EL (cell line): ENCODE measurements at places on chromosomes 5 and 9.

GRCh38 chr9:95040106-95040505, 277.4 kb downstream of the FANCC start:
- no peak for DNase-seq

GRCh38 chr5:4007001-4007400, 411.4 kb downstream of the IRX1 start:
- DNase-seq, result no peak

DNA sequence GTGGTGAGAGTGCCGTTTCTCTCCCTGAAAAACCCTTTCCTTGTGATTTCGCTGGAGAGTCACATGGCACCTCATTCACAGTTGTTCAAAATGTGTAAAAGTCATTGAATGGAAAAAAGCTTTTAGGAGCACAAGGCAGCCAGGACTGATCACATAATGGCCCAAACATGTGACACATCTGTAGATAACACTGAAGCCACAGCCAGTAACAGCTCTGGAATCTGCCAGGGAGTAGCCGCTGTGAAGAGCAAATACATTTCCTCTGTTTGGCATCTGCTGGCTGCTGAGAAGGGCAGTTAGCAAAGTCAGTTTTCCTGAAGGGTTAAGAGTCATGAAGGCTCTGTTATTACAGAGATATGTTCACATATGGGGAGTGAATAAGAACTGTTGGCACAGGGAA, 271.8 kb downstream of the NNT start:
- peak; percentile 51 for DNase-seq

DNA sequence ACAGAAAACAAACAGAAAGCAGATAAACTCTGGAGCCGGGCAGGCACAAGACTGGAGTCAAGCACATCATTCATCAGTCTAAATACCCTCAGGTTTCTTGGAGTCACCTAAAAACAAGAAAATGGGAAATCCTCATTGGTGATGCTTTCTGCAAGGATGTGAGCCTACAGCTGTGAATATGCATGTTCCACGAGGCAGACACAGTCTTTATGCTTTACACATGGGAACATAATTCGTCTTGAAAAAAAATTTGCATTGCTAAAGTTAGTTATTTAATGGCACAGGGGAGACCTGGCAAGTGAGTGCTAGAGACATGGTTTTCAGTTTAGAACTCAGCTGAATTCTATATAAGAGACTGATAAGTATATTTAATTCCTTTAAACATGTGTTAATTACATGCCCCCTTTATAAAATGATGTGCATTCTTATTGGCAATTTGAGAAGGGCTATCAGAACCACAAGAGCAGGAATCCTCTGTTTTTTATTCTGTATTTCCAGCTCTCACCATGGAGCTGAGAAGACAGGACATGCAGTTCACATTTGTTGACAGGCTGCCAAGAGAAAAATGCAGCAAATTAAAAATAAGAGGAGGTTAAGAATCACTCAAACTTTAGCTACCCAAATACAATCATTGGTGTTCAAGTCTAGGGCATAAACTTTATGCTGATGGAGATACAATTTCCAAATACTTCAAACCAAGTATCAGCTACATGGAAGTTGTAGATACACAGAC, 438.0 kb upstream of the MPDZ start:
- peak; percentile 20 for DNase-seq

DNA sequence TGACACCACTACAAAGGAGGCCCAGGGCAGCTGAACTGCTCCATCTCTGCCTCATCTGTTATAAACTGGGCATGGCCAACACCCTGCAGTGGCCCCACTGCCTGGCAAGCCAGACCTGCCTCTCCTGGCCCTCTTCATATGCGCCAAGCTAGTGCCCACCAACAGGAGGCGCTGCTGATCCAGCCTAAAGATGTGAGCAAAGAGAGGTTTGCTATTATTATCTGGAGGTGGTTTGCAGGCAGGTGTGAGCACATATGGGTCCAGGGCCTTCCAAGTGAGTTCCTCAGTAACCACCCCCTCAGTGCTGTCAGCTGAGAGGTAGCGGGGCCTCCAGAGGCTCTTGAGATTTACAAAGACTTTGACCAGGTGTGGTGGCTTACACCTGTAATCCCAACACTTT, 232.2 kb downstream of the SYK start:
- peak; percentile 21 for DNase-seq

DNA sequence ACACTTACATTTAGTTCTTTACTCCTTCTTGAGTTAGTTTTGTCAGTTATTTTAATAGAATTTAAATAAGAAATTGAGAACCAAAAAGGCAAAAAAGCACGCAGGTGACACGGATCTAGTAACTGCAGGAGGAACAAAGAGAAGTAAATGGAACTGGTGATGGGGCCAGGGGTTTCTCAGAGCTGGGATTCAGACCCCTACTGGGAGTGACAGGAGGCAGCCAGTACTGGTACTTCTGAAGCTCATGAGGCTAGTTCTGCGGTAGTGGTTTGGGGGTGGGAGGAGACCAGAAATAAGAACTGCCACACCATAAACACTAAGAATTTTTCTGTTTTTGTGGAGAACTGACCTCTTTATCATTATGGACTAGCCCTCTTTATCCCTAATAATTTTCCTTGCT, 48.2 kb downstream of the OXCT1 start:
- DNase-seq, result no peak

- DNase-seq, result no peak
Observed at GRCh38 chr9:18861609-18862544, 171.1 kb downstream of the SAXO1 start.

DNA sequence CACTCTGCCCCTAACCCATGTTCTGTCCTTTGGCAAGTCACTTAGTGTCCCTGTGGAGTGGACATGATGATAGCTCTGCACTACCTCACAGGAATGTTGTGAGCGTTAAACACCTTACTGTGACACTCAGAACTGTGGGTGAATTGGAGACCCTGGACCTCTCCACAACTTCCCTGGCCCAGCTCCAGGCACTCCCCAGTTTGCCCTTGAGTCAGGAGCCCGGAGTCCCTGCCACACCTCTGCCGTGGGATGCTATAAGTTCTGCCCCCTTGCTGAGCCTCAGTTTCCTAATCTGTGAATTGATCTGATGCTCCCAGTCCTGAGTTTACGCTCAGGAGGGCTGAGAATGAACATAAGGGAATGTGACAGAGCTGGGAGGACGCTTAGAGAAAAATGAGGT, 34.4 kb downstream of the GSN start:
- DNase-seq, result no peak

DNA sequence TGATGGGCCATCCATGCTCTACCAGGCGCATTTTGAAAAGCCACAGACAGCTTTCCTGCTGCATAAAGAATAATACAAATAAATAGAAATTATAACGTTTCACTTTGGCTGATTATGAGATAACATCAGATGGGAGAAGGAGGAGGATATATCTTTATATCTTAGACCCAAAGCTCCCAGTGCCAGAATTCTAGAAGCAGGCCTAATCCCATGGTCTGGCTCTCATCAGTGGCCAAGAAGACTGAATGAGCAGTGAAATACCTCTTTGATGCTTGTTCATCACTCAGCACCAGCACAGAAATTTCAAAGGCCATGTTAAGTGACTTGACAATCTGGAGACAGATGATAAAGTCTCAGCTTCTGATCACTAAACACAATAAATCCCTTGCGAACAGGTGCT, 107.6 kb downstream of the PPP2R2B start:
- DNase-seq, result no peak

DNA sequence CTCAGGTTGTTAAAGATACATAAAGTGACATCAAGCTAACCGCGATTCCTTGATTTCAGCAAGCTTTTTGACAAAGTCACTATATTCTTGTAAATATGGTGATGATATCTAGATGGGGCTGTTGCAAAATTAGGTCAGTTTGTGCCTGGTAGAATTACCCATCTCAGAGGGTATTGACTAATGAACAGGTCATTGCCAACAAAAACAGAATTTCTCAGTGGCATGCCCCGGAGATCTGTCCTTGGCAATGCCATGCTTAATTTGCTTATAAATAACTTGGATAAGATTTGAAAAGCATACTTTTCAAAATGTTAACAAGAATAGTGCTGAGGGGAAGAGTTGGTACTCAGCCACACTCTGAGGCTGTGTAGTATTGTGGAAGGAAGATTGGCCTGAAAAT, 783.3 kb upstream of the SEMA6A start:
- no peak for DNase-seq

- DNase-seq, result no peak
Observed at GRCh38 chr5:10445352-10445751, 3.7 kb downstream of the ROPN1L start.

- no peak for DNase-seq
Observed at GRCh38 chr5:15376803-15377202, 123.2 kb upstream of the FBXL7 start.

DNA sequence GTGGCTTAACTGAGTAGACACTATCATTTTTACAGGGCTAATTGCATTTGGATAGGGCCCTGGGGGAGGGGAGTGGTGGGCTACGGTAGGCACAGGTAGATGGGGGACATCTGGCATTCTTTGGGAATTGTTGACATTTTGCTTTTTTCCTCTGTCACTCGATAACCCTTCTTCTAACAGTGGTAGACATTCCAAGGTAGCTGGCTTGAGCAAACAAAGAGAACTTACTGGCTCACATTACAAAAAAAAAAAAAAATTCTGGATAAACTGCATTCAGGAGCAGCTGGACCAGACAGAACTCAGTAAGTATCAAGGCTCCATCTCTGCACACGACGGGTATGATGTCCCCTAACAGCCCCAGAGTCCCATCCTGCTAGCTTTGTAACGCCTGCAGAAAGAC, 585.2 kb downstream of the ZNF608 start:
- no peak for DNase-seq

- DNase-seq, result no peak
Observed at GRCh38 chr5:87746341-87746740, 333.6 kb upstream of the CCNH start.

GRCh38 chr5:142202282-142202681, 93.7 kb downstream of the NDFIP1 start:
- DNase-seq, result peak; percentile 84

- peak; percentile 66 for DNase-seq
Observed at GRCh38 chr9:6552033-6552432, 93.5 kb downstream of the GLDC start.

DNA sequence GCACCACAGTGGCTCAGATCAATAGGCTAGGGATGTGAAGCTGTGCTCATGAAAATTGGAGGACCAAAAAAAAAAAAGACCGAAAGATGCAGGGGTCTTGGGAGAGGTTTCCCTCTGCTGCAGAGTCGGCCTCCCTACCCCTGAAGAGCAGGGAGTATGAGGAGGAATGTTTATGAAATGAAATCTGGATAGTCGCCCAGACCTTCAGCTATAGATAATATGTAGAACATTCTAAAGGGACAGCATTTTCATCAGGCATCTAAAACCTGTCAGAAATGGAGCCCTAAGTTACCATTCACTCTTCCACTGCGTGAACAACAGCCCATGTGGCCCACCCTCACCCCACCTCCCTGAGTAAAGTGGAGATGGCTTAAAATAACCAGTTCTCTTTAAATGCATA, 122.9 kb downstream of the TMEM174 start:
- DNase-seq, result no peak

- no peak for DNase-seq
Observed at GRCh38 chr9:131259916-131260597, 16.3 kb downstream of the FAM78A start.

- DNase-seq, result no peak
Observed at GRCh38 chr9:89745601-89746376, 141.0 kb downstream of the GADD45G start.

- peak; percentile 29 for DNase-seq
Observed at GRCh38 chr5:92332039-92332438, 948.9 kb upstream of the ARRDC3 start.

GRCh38 chr5:169768416-169768815, 131.3 kb downstream of the DOCK2 start:
- DNase-seq, result no peak

GRCh38 chr5:7866196-7866595, 2.6 kb downstream of the FASTKD3 start:
- no peak for DNase-seq

DNA sequence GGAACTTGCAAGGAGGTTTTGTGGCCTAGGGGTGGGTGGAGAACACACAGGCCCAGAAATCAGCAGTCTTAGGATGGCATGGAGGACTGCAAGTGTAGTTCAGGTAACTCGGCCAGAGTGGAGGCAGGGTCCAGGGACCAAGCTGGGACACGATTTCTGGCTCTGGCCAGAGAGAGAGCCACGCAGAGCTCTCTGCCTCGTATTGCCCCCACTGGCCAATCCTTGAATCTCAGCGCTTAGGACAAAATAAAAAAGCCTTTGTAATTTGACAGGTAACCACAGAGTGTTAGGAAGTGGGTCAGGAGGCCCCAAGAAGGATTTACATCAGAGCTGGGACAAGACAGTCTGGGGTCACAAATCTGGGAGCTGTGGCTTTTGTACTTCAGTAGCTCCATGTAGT, 11.7 kb downstream of the MAP3K1 start:
- no peak for DNase-seq

DNA sequence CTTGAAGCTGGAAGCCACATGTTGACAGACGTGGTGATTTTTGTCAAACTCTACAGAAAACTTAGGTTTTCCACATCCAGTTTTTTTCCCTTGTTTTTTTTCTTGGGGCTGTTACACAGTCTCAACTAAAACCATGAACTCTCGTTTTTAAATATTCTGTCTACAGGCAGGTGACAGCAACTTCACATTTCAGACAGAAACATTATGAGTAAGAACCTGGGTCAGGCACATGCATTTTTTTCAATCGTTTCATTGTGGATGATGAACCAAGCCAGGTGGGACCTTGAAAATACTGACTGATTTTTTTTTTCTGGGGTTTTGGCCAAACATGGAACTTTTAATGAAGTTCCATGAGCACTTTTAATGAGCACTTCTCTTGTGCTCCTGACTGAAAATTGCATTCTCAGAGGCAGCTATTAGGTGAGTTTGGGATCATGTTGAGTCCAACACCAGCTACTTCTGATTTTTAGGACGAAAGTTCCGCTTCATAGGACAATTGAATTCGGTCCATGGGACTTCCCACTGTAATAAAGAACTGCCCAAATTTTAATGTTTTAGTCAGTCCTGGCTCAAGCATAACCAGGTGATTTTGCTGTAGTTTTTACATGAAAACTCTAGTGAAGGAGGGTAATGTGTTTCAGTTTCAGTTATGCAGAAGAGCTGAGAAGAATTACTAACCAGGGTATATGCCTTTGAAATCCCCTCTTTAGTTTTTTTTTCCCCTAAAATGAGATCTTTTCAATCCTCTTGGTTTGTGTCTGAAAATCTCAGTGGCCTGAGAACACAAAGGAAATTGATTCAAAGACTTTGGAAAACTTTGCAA, 93.2 kb upstream of the ADAMTS16 start:
- no peak for DNase-seq

- no peak for DNase-seq
Observed at GRCh38 chr5:1060535-1060981, 51.3 kb downstream of the SLC12A7 start.

- DNase-seq, result peak; percentile 15
Observed at GRCh38 chr5:156367597-156367996, 40.6 kb downstream of the SGCD start.

DNA sequence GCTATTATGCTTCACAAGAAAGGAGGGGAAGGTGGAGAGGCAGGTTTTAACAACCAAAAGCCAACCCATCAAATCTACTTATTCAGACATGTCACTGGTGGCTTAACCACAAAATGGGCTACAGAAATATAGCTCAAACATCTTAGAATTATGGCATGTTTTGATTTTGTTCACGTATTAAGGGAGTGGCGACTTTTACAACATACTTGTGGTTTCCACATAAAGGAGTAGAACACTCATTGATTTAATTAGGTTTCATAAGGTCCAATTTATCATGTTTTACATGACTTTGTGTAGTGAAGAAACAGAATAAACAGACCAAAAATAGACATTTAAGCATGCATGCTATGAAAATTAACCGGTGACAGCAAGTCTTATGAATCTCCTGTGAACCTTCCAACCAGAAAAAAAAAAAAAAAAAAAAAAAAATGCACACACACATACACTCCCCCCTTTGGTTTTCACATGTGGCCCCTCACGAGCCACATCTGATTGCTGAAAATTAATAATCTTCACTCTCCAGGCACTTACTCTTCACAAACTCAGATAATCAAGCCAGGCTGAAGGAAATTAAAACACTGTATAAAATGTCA, 5.4 kb downstream of the ZNF608 start:
- DNase-seq, result peak; percentile 68
